BJ (cell line): ENCODE measurements at places on chromosomes 1 and 21.

- no peak for DNase-seq
These were observed 44.6 kb downstream of the ZFYVE9 start for GRCh38 chr1:52186449-52186848.

DNA sequence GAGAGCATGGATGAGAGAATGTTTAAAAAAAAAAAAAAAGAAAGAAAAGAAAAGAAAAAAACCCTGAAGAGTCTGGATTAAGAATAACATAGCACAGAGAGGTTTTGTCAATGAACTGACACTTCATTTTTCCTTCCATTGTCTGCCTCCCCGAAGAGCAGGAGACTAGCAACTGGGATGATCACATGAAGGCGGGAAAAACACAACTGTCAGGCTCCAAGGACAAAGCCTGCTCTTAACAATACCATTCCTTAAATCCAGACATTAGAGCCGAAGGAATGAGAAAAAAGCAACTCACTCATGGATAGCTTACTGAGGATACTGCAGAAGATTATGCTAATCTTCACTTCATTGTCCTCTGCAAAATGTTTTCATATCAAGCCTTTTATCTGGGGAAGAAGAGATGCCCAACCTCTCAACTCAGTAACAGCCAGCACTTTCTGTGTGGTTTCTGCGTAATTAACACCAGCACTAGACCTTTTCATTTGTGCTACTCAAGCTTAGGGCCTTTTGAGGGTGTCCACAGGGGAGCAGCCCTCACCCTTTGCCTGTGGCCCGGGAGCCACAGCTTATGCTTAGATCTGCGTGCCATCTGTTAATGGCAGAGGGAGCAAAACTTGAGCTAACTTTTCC is 182.3 kb downstream of the BARHL2 start:
- no peak for DNase-seq

DNA sequence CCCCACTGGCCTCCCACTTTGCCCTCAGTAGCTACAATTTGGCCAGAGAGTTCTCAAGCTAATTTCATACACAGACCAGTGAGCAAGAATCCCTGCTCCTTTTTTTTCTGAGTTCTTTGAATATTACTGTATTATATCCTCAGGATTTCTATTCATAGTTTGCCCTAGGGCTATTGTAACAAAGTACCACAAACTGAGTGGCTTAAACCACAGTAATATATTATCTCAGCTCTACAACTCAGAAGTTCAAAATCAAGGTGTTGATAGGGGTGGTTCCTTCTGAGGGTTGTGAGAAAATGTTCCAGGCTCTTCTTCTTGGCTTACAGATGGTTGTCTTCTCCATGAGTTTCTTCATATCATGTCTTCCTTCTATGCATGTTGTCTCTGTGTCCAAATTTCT is 289.4 kb upstream of the ESRRG start:
- DNase-seq, result no peak

DNA sequence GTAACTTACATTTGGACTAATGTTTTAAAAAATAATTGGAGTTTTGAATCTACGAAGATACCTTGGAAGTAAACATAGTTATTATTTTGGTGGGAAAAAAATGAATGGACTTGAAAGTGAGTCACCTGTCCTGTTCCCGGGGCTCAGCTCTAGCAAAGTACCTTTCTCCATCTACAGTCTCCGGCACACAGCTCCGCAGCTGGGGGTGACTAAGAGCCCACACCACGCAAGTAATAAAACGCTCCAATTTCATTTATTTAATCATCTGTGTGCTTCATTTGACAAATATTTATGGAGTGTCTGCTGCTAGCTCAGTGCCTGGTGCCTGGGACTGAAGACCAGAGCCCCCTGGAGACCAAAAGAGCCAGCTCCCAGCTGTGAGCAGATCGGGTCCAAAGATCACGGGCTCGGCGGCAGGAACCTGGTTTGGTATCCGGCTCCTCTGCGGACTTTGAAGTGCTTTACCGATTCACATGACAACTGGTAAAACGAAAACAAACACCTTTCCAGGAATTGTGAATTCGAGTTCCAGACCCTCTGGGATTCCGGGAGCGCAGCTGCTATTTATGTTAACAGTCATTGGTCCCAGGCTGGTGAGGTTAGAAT is 1.7 kb upstream of the RIPK4 start:
- DNase-seq, result peak; percentile 78

- no peak for DNase-seq
These were observed 70.6 kb downstream of the TMEM53 start for GRCh38 chr1:44603718-44604117.

DNA sequence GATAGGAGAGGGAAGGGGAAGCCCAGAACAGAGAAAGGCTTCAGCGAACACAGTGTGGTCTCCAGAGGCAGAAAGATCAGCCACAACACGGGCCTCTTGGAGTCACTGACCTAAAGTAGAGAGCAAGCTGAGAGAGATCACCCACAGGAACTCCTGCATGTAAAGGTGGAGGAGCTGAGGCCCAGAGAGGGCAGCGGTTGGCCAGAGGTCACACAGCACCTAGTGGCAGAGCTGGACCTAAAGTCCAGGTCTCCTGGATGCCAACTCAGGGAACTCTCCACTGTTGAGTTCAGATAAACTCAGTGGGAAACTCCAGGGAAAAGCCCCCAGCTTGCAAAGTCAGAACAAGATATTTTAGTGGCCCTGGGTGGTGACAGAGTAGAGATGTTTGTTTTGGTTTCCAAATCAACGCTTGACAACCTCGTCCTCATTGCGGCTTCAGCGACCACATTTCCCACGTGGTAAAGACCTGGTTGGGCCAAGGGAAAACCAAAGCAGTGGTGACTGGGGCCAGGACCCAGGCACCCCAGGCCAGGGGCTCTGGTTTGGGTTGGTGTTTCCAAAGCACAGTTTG is 4.6 kb downstream of the IFFO2 start:
- DNase-seq, result no peak

DNA sequence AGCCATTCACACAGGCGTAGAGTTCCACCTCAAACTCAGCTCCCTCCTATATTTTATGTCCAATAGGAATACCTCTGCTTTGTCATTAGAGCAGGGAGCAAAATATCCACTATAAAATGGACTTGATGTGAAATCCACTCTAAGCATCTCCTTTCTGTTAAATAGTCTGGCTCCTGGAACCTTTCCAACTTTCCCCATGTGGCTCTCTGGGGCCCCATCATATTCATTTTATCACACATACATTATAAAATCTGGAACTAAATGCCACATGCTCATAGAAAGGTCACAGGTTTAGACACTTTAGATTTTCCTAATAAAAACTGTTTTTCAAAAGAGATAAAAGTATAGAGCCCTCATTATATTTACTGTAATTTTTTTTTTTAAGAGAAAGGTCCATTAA is 82.1 kb downstream of the PTPN14 start:
- no peak for DNase-seq

DNA sequence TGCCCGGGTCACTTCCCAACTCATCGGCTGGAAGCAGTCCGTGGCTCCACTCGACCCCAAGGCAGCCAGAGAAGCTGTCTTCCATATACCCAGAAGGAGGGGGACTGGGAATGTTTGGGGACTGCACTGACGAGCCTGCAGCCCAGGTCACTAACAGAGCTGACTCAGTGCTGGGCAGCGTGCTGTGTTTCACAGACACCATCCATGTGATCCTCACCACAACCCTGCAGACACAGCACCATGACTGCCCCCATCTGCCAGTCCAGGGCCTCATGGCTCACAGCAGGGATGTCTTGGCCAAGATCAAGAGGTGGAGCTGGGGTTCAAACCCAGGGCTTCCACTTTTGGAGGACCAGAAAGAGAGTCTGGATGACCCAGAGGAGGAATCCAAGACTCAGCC is 67.9 kb downstream of the KLHDC7A start:
- DNase-seq, result no peak

GRCh38 chr1:33682371-33682770 is 181.5 kb upstream of the HMGB4 start:
- DNase-seq, result no peak

DNA sequence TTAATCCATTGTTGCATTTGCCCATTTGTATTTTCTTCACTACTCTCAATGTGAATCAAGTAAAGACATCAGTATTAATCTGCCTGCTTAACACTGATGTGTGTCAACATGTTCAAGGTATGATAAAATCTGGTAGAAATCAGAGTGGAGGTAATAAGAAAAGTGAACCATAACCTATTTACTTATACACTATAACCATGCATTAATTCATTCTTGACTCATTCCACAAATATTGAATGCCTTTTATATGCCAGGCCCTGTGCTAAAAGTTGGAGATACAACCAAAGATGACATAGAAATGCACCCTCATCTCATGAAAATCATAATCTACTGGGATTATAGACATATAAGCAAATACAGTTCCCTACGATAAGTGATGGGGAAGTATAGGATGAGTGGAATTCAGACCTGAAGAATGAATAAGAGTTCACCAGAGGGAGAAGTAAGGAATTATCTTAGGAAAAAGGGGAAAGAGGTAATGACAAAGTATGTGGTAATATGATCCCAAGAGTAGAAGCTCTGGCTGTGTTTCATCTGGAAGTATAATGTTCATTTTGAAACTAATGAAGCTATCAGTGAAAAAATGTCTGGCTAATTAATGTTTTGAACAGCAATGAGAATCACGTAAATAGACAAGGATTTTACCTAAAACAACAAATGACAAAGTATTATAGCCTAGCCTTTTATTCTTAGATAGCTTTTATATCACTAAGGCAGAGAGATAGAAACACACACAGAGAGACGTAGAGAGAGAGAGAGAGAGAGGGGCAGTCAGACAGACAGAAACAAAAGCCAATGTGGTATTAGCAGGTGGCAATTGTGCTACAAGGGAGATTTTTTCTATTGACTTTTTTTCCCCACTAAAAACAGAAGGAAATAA is 7.0 kb upstream of the RWDD3 start:
- no peak for DNase-seq

DNA sequence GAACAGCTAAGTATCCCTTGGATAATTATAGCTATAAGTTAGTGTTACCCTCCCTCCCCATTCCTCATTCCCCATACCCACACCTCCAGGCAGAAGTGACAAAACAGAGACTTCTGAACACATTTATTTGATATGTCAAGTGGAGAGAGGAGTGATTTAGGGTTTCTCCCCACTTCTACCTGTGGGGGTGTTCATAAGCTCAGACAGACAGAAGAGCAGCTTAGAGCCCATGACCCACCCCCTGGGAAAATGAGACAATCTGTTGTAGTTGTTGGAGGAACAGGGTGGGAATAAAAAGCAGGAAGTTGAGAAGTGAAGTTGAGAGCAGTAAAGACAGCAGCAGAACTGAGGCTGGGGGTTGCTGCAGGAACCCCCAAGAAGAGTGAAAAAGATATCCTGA is 1.5 kb upstream of the LIX1L start:
- no peak for DNase-seq

GRCh38 chr21:42195378-42196031 is 23.4 kb upstream of the ABCG1 start:
- DNase-seq, result no peak

DNA sequence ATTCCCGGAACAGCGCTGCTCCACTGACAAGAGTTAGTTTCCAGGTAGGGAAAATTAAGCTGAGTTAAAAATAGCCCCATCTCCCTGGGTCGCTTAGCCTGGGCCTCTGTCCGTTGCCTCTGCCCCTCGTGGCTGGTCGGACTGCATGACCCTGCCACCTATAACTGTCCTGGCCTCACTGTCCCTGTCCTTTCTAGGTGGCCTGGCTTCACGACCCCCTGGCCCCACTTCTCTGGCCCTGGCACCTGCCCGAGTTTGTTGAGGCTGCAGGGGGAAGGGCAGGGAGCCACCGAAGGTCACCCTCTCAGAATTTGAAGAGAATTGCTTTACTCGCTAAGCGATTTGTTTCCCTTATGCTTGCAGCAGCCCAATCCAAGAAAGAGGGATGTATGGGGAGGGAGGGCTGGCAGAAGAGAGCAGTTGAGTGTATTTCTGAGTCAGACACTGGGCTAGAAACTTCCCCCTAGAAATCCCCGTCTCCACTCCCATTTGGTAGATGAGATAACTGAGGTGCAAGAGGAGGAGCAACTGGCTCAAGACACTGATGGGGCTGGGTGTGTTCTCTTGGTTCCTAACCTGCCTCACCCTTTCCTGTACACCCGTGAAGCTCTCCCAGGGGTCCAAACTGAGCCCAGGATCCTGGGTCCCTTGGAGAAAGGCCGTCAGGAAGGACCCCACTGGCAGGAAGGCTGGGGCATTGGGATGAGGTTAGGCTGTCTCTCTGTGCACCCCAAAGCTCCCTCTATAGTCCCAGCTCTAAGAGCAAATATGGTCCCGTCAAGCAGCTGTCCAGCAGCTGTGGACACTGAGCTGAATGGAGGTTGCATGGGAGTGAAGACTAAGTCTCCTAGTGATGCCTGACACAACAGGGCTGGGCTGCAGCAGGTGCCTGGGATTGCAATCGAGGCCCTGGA is 2.9 kb upstream of the EDN2 start:
- no peak for DNase-seq

DNA sequence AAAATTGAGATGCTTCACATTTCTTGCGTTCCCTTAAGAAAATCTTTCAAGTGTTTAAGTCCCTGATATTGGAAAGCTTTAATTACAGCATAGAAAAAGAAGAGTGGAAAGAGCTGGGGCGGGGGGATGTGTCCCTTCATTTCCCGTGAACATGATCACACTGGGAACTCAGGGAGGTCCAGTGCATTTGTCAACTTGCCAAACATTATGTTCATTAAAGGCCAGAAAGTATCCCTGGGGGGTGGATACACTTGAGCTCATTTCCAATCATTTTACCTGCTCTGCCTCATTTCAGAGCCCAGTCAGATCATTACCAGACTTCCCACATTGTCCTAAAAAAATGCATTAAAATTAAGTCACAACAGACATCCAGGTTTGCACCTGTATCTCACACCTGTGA is 123.6 kb upstream of the KCNJ15 start:
- DNase-seq, result no peak

DNA sequence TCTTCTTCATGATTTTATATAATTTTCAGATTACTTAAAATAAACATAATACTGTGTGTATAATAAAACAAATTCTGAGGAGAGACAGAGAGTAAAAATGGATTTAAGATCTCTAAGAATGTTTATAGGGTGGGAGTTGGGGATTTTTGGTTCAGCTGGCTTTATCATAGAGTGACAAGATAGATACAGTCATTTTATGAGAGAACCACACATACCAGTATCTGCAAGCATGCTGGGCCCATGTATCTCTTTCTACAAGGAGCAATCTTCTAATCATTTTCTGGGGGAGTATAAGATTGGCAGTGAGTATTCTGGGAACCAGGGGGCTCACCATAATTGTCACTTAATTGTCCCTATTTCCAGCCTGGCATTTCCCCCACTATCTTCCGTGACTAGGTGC is 64.3 kb upstream of the DUSP10 start:
- no peak for DNase-seq

- DNase-seq, result no peak
These were observed 22.3 kb downstream of the NOL9 start for GRCh38 chr1:6531996-6532395.

- no peak for DNase-seq
These were observed 979 bp downstream of the S100A9 start for GRCh38 chr1:153358691-153358975.

- no peak for DNase-seq
These were observed 333.7 kb downstream of the PCP4 start for GRCh38 chr21:40200946-40201345.

DNA sequence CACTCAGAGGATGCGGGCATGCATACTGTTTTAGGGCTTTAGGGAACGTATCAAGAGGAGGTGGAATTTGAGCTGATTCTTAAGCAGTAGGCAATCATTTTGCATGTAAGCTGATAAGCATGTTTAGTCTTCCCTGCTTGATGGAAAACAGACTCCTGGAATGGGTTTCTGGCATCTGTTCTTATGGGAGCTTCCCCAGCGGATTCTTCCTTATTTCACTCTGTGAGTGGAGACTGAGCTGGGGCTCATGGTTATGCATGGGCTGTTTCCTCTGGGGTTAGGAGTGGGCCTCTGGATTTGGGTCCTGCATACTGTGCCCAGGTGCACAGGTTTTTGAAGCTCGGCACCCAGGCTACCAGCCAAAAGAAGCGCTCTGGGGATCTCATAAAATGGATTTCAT is 93.4 kb downstream of the DIRAS3 start:
- no peak for DNase-seq
